ENCODE measurements at places on chromosomes 6 and 20.

- peak; percentile 92 for DNase-seq
Measured at GRCh38 chr6:75934643-75935472, 137.6 kb downstream of the IMPG1 start.

GRCh38 chr6:159989492-159990480 is 20.9 kb downstream of the IGF2R start:
- peak; percentile 21 for DNase-seq

GRCh38 chr6:30542915-30543314 is 13.4 kb downstream of the GNL1 start:
- DNase-seq = no peak

- DNase-seq = no peak
Measured at GRCh38 chr6:99341862-99342455, 7.5 kb downstream of the FAXC start.

- DNase-seq = no peak
Measured at GRCh38 chr6:98672681-98673475, 161.5 kb upstream of the POU3F2 start.

GRCh38 chr6:31784098-31784925 is 7.2 kb upstream of the VWA7 start:
- DNase-seq = no peak

DNA sequence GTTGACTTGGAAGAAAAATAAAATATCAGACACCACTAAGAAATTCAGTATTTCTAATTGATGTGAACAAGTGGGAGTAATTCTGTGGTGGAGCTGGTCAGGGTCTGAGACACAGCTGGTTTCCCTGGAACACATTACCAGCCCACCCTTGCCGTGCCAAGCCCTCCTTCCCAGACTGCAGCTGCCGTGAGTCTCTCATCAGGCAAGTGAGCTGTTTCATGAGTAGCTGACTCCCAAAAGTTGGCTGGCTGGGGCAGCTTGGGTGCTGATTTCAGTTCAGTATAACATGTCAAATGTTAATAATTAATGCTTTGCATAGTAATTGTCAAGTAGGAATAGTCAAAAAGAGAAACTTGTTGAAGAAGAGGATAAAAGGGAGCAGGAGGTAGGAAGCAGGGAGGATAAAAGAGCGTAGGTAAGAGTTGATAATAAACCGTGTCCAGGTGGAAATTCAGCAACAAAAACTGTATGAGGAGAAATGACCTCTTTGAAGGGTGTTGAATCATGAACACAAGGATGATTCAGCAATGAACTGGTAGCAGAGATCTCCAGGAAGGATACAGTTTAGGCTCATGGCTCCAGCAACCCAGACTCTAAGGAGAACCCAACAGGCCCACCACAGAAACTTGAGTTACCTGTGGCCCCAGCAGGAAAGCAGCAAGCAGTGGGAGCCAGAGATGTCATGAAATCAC is 110.9 kb upstream of the SSTR4 start:
- no peak for DNase-seq

DNA sequence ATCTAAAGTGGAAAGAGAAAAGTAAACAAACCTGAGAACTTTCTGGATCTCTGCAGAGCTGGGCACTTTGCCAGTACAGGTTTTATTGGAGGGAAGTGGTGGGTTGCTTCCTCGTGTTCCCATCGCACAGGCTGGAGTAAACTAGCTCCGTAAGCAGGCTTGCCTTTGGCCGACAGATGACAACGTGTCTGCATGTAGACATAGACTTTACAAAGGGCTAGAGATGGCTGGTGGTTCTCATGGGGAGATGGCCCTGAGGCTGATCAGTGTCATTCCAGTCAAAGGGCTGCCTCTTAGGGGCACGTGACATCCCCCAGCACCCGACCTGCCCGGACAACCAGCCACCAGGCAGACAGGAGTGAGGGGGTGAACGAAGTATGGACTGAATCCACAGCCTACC is 98.8 kb downstream of the YTHDF1 start:
- DNase-seq = no peak

DNA sequence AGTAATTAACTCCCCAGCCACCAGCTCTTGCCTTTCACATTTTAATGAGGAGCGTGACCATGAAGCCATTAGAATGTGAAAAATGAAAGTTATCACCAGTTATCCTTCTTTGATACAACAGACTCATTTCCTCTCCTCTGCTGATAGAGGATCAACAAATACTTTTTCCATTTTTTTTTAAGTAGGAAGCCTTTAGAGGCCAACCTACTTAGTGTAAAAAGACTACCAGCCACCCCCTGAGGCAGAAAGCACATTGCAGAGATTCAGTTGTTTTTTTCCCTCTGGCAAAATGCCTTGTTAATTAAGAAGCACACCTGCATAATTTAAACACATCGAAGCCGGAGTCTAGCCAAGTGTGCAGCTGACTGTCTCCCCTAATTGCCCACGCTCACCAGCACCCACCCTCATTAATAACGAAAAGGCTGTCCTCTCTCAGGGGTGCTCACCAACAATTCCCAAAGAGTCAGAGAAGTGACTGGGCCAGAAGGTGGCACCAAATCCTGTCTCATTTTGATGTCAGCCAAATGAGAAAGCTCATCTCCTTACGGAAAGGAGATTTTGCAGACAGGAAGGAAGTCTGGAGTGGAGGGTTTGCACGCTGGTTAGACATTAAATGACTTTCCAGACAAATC is 60.9 kb upstream of the MC3R start:
- DNase-seq = peak; percentile 5

GRCh38 chr6:57305107-57305506 is 12.3 kb upstream of the PRIM2 start:
- DNase-seq = no peak

DNA sequence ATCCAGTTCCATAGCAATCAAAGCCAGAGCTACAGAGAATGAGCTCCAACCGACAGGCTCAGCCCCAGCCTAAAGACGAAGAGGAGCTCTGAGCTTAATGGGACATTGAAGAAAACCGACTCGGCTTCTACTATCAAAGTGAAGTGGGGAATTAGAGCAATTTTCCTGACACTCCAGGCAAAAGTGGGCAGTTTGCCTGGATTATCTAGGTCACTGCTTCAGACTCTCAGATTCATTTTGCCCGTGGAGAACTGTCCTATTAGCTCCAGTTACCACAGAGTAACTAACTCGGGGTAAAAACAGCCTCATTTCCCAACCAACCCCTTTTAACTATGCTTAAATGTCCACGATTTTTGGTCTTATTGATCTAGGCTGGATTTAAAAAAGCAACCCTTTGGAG is 592.1 kb upstream of the NRSN1 start:
- no peak for DNase-seq

DNA sequence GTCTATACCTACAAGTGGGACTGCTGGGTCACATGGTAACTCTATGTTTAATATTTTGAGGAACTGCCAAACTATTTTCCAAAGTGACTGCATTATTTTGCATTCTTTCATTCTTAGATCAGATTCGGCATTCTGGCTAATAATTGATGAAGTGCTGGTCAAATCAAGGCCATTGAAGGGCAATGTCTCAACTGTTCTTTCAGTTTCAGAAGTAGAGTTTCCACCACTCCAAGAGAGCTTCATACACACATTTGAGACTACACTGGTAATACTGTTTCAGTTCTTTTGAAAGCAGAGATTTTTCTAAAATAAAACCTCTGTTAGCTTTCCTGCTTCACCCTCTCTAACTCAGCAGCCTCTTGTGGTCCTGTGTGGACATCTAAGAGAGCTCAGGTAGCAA is 154.5 kb downstream of the CFAP61 start:
- no peak for DNase-seq

DNA sequence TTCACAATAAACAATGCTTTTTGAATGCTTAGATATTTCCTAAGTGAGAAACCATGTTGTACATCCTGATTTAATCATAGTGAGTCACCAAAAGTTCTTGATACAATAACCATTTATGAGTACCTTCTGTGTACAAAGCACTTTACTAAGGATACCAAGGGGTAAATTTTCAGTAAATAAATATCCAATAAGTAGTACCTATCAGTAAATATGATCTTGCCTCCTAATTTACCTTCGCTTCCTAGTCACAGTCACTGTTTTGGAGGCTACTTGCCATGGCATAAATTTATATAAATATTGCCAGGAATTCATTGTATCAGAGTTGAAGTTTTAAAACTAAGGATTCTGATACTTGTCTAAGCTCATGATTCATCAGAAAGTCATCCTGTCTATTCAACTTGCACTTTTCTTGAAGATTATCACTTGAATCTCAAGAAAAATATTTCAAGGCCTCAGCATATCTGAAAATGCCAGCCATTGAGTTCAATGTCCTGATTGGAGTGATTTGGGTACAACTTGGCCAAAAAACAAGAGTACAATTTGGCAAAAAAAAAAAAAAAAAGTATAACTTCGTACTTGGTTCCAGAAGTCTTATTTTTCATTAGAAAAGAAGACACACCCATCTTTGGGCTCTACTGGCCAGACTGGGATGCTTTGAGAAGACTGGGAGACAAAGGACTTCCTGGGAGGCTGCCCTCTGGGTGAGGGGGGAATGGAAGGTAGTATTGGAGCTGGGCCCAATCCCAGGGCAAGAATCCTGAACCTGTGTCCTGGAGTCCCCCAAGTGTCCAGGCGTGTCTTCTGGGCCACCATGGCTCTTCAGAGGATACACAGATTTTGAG is 32.8 kb downstream of the RAB22A start:
- no peak for DNase-seq

GRCh38 chr20:10059006-10059405 is 24.2 kb downstream of the ANKEF1 start:
- no peak for DNase-seq

Measured in trophoblast cell (in vitro differentiated cells and primary cell).